Fibroblast of lung (primary cell): ENCODE measurements at places on chromosomes 5 and 9.

DNA sequence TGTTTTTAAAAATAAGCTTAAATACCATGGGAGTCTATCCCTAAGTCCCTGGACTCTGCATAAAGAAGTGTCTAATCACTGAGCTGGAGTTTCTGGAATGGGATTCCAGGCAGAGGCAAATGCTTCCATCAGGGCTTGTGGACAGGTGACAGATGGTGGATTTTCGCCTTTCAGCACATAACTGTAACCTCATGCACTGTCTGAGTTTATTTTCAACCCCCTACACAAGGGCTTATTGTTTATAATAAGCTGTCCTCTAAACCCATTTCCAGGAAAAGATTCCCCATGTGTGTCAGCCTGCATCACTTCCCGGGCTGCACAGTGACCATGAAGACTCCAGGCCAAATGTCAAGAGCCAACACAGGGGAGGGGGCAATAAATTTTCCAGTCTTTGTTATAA lies 264.0 kb downstream of the PIK3R1 start:
- no peak overlapping the region for H3K4me3 ChIP-seq
- DNase-seq = no peak

GRCh38 chr9:72453797-72454196 lies 67.6 kb upstream of the TMC1 start:
- no peak overlapping the region for H3K27ac ChIP-seq
- H3K4me3 ChIP-seq = no peak overlapping the region
- no peaks in the 10 kb centered on the region for H3K27me3 ChIP-seq
- no peaks in the 10 kb centered on the region for H3K36me3 ChIP-seq

DNA sequence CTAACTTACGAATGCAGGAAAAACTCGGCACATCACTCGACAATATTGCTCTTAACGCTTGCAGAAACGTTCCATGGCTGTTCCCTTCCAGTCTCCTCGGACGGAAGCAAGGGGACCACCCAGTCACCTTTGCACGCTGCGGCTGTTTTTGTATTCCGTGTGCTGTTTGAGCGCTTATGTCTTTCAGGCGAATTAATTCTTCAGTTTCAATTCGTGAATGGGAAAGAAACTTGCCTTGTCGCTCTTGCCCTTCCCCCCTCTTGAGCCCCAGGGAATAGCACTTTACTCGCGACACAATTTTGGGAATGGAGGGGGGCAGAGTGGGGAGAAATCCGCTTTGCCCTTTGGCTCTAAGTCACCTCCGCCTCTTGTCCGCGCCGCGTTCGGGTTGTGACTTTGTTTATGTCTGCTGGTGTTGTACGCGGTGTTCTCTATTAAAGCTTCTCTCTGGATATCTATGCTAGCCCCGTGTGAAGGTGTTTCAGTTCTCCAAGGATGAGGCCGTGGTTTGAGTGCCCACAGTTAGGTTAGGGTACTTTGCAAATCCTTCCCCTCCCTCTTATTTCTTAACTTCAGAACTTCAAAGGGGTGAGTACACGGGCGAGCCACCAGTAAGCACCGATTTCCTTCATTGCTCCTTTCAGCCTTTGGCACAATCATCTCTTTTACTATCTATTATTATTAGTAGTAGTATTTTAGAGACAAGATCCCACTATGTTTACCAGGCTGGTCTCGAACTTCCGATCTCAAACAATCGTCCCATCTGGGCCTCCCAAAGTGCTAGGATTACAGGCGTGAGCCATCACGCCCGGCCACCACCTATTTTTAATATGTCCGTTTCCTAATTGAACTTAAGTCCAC lies 2.7 kb downstream of the FOXB2 start:
- no peaks in the 10 kb centered on the region for H3K36me3 ChIP-seq
- H3K27me3 ChIP-seq = peaks cover 64% of the 10 kb centered on the region
- H3K4me3 ChIP-seq = no peak overlapping the region

GRCh38 chr5:151697452-151697851 lies 10.7 kb upstream of the SPARC start:
- H3K4me3 ChIP-seq = no peak overlapping the region
- H3K36me3 ChIP-seq = no peaks in the 10 kb centered on the region
- H3K27ac ChIP-seq = peak overlapping the region; percentile 92
- H3K27me3 ChIP-seq = no peaks in the 10 kb centered on the region
- H3K4me1 ChIP-seq = peaks cover 34% of the 10 kb centered on the region

DNA sequence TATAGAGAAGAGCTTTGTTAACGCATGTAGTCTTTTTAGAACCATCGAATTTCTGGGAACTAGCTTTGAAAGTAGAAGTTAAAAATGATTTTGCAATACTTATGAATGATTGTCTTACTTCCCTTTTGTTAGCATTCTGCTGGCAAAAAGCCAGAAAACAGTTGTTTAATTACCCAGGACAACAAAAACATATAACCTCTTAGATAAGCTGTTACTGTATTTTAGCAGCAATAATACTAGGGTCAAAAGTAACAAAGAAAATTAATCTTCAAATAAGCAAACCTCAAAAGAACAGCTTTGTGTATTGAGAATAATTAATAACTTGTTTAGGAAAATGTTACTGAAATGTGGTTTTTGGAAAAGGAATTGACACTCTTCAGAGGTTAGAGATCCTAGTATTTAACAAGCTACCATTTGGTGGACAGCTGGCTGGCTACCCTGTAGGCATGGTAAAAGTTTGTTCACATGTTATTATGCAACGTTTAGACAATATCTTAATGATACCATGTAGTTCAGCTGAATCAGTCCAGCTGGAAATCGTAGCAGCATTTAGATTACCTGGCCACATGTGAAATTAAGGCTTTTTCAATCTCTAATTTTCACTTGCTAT lies 3.8 kb downstream of the FGF10 start:
- H3K27me3 ChIP-seq = no peaks in the 10 kb centered on the region
- H3K4me3 ChIP-seq = no peak overlapping the region
- no peaks in the 10 kb centered on the region for H3K4me1 ChIP-seq
- no peak overlapping the region for H3K27ac ChIP-seq
- H3K36me3 ChIP-seq = no peaks in the 10 kb centered on the region

DNA sequence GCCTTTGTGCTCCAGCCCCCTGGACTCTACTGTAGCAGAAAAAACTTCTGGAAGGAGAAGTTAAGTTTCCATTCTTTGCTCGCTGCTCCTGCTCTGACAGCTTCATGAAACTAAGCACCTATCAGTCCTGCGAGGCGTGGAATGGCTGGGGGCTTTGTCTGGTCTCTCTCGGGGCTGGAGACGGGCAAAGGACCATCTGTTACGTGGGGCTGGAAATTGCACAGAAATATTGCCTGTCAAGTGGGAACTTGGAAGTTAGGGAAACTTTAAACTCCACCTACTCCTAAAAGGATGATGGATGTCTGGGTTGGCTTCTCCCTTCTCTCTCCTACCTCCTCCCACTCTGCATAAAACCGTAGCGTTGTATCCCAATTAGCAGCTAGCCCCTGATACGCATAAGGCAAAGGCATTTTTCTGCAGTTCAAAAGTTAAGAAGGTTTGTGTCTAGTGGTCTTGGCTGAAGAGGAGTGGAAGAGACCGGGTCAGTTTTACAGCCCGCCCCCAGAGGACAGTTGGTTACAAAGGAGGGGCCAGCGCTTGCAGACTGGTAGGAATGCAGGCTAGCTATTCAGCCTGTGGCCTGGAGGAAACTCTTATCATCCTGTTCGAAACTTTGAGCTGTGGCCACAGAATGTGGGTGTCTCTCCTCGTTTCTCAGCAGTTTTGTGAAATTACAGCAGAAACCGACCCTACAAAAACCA lies 1.3 kb downstream of the FBXL7 start:
- peak; percentile 78 for DNase-seq
- H3K4me3 ChIP-seq = peak overlapping the region; percentile 96
- no peaks in the 10 kb centered on the region for H3K27me3 ChIP-seq

DNA sequence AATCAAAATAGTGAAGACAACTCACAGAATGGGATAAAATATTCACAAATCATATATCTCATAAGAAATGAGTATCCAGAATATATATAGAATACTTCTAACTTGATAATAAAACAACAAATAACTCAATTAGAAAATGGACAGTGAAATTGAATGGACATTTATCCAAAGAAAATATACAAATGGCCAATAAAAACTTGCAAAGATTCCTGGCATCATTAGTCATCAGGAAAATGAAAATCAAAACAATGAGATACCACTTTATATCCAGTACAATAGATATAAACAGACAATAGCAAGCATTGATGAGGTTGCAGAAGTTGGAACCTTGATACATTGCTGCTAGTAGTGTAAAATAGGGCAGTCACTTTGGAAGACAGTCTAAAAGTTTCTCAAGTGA lies 12.8 kb upstream of the TLR4 start:
- no peak for DNase-seq
- no peaks in the 10 kb centered on the region for H3K27me3 ChIP-seq
- no peak overlapping the region for H3K27ac ChIP-seq
- no peaks in the 10 kb centered on the region for H3K36me3 ChIP-seq
- no peak overlapping the region for H3K4me3 ChIP-seq
- no peaks in the 10 kb centered on the region for H3K4me1 ChIP-seq
